HS-5 (cell line): ENCODE measurements at places on chromosomes 7 and 10.

GRCh38 chr7:34430456-34430855 is 227.6 kb upstream of the NPSR1 start:
- DNase-seq = peak; percentile 42

- no peak for DNase-seq
These were observed 101.9 kb upstream of the FAM204A start for GRCh38 chr10:118444069-118444468.

DNA sequence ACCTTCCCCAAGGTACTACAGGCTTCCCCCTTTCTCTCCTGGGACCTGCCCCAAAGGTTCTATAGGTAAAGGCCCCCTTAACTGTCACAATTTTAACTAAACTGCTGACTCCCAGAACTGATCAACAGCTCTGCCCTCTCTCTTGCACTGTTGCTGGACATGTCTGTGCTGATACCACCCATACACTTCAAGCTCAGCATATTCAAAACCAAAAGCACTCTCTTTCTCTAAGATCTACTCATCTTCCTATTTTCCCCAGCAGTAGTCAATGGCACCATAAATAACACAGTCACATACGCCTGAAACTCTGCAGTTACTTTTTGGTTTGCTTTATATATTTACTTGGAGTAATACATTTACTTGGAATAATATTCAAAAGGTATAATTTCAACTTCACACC is 12.3 kb downstream of the OSBPL3 start:
- no peak for DNase-seq

DNA sequence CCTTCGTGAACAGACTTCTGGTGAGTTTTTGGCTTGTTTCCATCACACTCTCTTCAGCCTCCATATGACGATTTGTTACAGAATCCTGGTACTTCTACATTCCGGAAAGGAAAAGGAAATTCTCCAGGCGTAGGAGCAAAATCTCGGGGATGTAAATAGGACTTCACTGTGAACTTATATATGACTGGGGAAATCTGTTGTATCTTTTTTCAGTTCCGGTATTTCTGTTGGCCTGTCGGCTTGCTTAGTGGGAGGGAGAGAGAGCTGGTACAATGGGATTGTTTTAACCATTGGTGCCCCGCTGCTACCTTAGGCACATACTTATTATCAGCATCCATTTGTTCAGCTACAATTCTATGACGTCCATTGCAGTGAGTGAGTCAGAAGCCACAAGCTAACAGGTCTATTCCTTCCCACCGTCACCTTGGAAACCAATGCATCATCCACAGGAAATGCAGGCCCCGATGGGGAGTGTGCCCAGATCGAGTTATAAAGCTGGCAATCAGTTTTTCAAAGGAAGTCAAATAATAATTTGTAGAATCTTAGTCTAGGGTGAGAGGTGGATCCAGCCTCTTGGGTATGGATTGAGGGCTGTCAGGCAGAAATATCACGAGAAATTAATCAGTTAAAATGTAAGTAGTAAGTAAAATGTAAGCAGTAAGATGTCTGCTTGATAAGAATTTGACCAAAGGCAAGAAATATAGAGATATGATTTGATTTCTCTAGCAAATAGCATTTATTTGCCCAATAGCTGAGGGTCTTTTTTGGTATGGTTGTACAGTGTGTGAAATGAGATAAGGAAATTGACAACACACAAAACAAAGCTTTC is 92.0 kb upstream of the MKLN1 start:
- DNase-seq = peak; percentile 82

DNA sequence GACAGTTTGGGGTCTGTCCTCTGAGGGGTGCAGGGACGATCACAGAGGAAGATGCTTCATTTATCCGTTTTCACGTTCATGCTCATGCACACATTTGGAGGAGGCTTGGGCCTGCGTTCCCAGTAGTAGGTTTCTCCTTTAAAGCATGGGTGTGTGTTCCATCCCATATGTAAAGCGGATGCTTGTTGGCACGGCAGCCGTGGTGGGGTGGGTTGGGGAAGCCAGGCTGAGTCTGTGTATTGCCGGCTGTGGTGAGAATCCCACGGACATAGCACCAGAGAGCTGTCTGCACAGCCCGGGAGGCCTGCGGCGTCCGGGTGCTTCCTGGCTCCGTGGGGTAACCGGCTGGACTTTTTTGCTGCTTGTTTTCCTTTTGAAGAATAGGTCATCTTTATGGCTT is 440 bp downstream of the JAKMIP3 start:
- no peak for DNase-seq

- no peak for DNase-seq
These were observed 14.0 kb downstream of the PNPLA8 start for GRCh38 chr7:108511939-108512338.

DNA sequence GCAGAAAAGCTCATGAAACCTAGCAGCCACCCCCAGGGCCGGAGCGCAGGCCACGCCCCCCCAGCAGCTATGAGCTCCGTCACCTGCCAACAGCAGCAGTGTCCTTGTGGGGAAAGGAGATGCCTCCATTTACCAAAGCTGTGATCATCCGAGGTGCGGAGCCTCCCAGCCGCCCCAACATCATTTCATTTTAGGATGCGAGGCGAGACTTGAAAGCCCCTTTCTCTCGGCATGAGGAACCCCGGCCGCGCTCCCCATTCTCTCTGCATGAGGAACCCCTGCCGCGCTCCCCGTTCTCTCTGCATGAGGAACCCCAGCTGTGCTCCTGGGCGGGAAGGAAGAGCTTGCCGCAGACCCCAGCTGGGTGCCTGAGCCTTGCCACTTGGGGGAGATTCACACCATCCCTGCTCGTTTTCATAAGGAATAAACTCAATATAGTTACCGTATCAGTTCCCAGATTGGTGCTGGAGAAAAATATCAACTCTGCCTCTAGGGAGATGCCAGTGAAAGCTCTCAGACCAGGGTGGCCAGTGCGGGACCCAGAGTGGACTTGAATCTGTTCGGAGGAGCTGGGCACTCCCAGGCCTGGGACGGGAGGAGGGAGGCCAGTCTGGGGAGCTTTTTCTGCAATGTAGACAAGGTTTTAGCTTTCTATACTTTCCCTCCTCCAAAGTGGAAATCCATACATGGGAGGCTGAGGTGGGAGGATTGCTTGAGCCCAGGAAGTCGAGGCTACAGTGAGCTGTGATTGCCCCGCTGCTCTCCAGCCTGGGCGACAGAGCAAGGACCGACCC is 35.0 kb downstream of the JAKMIP3 start:
- no peak for DNase-seq

GRCh38 chr10:79061441-79062315 is 7.1 kb upstream of the ZMIZ1 start:
- DNase-seq = no peak

DNA sequence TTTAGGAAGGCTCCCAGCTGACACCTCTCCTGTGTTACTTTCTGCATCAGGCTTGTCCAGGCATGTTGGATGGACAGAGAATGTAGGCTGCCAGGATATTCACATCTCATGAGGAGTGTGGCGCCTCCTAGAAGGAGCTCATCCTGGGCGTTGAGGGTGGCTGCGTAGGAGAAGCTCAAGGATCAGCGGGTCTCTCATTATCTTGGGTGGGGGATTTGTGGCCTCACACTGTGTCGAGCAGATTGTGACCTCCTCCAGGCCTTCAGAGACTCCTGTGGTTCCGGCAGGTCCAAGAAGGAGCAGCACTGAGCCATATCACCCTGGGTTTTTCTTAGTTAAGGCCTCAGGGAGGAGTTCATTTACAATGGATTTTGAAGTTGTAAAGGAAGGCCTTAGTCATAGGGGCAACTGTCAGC is 8.7 kb upstream of the COBL start:
- DNase-seq = no peak

DNA sequence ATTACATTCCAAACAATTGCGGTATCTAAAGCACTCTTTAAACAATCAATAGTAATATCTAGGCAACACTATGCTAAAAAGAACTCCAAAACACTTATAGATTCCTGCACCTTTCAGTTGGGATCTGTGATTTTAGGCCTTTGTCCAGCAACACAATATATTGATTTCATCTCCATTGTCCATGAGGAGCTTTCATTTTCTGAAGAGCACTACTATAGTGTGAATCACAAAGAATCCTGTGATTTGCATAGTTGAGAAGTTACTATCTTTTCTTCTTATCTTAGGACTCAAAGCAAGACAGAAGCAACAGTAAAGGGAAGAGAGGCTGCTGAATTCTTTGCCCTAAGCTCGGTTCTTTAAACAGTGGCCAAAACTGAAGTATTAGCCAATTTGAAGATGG is 846.8 kb downstream of the IPMK start:
- DNase-seq = no peak

DNA sequence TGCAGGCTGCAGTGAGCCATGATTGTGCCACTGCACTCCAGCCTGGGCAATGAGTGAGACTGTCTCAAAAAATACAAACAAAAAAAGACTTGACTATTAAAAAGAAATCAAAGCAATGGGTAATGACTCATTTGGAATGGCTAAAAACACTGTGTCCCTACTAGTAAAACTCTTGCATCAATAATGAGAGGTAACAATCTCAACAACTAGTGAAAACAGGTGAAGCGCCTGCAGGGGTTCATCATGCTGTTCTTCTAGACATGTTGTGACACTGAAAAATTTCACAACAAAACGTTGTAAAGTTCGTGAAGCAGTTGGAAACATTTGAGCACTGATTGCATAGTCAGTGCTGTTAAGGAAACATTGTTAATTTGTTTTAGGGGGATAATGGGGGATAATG is 26.9 kb upstream of the SLC29A4 start:
- no peak for DNase-seq

DNA sequence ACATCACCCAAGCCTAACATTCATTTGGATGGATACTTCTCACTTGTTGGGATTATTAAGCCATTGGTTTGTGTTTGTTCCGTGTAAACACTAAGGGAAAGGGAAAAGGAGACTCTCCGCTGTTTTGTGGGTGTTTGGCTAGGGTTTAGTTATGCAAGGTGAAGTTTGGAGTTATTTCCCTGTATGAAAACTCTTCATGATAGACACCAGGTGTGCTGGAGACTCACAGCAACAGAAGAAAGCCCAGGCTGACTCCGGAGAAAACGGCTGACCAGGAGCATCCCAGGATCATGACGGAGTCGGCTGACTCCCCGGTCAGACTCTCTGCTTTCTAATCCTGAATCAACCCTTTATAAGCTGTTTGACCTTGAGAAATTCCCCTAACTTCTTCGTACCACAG is 94.1 kb upstream of the KLF6 start:
- DNase-seq = no peak

DNA sequence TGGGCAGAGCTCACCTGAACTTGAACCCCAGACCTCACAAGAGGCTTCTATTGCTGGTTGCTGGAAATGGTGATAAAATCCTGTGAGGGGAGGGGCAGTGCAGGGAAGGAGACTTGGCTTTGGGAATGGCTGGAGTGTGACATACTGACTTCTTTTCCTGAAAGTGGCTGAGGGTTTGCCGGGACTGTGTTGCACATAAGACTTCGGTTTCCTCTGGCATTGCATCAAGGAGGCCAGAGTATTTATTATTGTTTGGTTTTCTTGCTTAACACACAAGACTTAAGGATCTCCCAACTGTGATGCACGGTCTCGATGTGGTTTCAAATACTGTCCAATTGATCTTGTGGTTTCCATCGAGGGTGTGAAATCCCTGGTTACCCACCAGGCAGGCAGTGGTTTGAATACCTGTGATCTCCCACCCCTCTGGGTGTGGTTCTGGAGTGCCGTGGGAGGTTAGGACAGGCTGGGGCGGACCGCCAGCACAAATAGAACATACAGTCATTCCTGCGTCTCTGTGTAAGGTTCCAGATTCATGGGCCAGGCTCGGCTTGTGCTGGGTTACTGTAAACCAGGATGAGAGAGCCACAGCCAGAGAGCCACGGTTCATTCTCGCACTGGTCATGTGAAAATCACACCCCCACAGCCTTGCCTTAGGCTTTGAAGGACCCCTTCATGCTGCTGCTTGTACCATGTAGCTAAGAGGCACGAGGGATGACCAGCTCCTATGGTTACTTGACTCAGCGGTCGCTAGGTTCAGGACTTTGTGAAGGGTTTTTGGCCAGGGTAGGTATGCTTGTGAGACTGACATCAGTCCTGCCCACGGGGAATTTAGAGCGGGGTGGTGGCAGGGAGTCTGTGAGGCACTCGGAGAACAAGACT is 39.2 kb downstream of the WBP1L start:
- DNase-seq = no peak

GRCh38 chr7:148173369-148173768 is 417.2 kb upstream of the C7orf33 start:
- no peak for DNase-seq

DNA sequence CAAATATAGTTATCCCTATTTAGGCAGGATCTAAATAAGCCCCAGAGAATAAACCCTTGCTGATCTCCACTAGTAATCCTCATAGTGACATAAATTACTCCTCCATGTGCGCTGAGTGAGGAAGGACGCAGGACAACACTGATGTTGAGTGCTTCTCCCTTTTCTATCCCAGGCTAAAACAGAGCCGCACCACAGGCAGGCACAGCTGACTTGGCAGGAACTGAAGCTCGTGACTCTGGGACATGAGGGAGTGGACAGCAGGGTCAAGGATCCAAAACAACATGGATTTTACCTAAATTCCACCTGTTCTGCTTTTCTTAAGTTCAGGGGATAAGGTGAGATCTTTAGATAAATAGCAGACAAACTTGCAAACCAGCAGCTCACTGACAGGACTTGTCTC is 46.0 kb downstream of the VOPP1 start:
- DNase-seq = no peak

DNA sequence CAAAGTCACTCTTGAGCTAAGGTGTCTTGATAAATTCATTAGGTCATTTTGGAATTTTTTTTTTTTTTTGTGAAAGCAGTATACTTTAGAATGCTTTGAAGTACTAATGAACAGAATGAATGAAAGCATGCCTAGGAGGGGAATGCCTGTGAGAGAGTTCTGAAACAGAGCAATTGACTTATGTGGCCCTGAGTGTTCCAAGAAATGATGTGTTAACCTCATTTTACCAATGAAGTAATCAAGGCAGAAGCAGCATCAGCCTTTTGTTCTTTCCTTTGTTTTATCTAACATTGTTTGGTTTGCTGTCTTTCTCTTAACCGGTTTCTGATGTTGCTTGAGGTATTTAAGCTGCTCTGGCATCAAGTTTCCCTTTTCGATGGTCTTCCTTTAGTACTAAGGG is 154.6 kb upstream of the HGF start:
- no peak for DNase-seq

DNA sequence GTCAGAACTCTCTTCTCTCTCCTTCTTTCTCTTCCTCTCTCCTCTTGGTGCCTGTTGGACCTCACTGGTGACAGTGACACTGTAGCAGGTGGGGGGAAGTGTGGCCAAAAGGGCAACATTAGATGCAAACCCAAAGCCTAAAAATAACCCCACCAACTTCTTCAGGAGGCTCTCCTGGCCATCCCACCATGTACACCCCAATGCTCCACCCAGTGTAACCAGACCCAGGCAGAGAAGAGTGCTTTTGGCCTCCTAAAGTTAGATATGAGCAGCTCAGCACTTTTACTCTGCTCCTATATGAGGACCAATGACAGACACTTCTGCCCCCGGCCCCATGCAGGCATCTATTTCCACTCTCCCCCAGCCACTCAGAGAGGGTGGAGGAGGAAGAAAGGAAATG is 5.5 kb downstream of the MYOZ1 start:
- DNase-seq = no peak

DNA sequence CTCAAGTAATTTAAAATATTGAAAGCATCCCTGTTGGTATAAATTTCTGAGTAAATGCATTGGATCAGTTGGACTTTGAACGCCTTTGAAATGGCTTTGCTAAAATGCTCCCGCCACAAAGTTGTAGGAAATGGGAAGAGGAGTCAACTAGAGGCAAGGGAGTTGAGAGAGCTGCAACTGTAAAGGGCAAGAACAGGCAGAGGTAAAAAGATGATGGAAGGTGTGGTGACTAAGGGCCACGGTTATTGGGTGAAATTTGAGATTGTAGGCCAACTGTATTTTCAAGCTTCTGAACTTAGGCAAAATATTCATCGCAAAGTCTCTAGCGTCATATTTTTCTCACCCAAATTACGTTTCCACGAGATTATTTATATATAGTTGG is 595 bp upstream of the SUMF2 start:
- no peak for DNase-seq
